MCF 10A (cell line): ENCODE measurements at places on chromosomes 12 and 14. TPM values are rescaled to one million over a fixed set of nuclear protein-coding genes. Genes with fewer than 3 reads are reported as not detected.

- H3K27ac ChIP-seq = no peak overlapping the region
- no peaks in the 10 kb centered on the region for H3K36me3 ChIP-seq
- no peaks in the 10 kb centered on the region for H3K4me1 ChIP-seq
- H3K4me3 ChIP-seq = no peak overlapping the region
- peaks cover 11% of the 10 kb centered on the region for H3K27me3 ChIP-seq
Measured at GRCh38 chr14:45940318-45940717, 687.3 kb upstream of the MIS18BP1 start.

DNA sequence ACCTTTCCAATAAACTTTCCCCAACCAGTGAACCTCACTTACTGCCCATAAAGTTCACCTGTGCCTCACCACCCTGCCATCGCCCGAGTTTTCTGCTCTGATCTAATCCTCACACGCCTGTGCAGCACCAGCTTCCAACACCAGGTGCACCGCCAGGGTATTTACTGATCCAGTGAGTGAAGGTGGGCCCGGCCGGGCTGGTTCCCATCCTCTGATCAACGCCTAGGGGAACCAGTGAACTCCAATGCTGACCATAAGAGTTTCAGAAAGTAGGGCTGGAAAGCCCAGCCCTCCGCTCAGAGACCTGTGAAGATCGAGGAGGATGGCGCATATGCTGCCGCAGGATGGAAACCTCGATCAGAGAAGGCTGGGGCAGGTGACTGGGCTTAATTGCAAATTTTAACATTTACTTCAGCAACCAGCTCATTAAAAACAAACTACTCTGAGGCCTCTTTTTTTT lies 685 bp upstream of the MYL6B start:
- H3K4me3 ChIP-seq = peak overlapping the region; percentile 75
- peaks cover 21% of the 10 kb centered on the region for H3K4me1 ChIP-seq
- H3K36me3 ChIP-seq = peaks cover 16% of the 10 kb centered on the region
- no peaks in the 10 kb centered on the region for H3K27me3 ChIP-seq
- peak; percentile 69 for DNase-seq
- H3K27ac ChIP-seq = peak overlapping the region; percentile 62

DNA sequence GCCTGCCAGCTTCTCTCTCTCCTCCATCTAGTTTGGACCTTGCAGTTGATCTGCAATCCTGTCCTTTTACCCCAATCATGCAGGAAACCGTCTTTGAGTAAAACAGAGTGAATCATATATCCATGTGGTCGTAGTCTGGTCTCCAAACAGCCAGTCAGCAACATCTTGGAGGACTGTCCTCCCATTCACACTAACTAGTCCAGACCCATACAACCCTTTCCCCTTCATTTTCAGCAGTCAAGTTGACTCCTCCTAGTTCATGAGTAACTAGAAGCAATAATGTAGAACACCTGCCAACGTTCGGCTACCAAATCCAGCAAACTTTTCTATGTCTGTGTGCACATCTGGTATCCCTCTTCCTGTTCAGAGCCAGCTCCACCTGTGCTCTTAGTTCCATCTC lies 10.8 kb upstream of the BIN2 start:
- no peak overlapping the region for H3K4me3 ChIP-seq
- peaks cover 7% of the 10 kb centered on the region for H3K36me3 ChIP-seq
- H3K4me1 ChIP-seq = no peaks in the 10 kb centered on the region
- DNase-seq = no peak

GRCh38 chr14:68523989-68524725 lies 268.7 kb downstream of the ZFP36L1 start:
- H3K27ac ChIP-seq = no peak overlapping the region
- DNase-seq = no peak
- H3K4me1 ChIP-seq = peaks cover 52% of the 10 kb centered on the region
- no peak overlapping the region for H3K4me3 ChIP-seq
- peaks cover 14% of the 10 kb centered on the region for H3K36me3 ChIP-seq
- no peaks in the 10 kb centered on the region for H3K27me3 ChIP-seq

OR6S1 gene
- total RNA-seq = not detected in 2 replicates

- H3K27me3 ChIP-seq = no peaks in the 10 kb centered on the region
- H3K4me1 ChIP-seq = no peaks in the 10 kb centered on the region
- H3K27ac ChIP-seq = no peak overlapping the region
- no peak overlapping the region for H3K4me3 ChIP-seq
- H3K36me3 ChIP-seq = no peaks in the 10 kb centered on the region
Measured at GRCh38 chr14:98692832-98693231, 579.2 kb downstream of the BCL11B start.

TAS2R31 gene
- total RNA-seq = 1.9 and 2.0 TPM in 2 replicates

- H3K4me3 ChIP-seq = no peak overlapping the region
- no peak overlapping the region for H3K27ac ChIP-seq
- DNase-seq = no peak
- no peaks in the 10 kb centered on the region for H3K36me3 ChIP-seq
- no peaks in the 10 kb centered on the region for H3K27me3 ChIP-seq
- no peaks in the 10 kb centered on the region for H3K4me1 ChIP-seq
Measured at GRCh38 chr12:31819427-31819826, 90.6 kb upstream of the AMN1 start.

TAS2R50 gene
- total RNA-seq = 0.86 and 1.1 TPM in 2 replicates

BCAT1 gene
- total RNA-seq = 0.12 and 0.20 TPM in 2 replicates

OR6C2 gene
- not detected in 2 replicates for total RNA-seq

DNA sequence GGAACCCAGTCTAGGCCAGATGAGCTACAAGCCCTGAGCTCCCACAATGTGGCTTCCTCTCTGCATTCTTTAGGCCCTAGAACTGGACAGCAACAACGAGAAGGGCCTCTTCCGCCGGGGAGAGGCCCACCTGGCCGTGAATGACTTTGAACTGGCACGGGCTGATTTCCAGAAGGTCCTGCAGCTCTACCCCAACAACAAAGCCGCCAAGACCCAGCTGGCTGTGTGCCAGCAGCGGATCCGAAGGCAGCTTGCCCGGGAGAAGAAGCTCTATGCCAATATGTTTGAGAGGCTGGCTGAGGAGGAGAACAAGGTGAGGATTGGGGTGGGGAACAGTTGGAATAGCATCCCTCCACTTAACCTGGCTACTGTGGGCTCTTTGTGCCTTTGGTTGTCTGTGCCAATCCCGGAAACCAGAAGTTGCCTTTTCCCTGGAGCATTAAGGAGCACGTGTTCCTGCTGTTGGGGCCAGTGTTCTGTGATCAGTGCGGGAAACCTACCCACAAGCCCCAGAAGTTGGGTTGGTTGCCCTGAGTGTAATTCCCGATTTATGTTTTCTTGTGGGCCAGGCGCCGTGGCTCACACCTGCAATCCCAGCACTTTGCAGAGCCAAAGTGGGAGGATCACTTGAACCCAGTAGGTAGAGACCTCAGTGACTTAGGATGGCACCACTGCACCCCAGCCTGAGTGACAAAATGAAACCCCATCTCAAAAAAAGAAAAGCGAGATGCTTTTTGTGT lies 6.4 kb downstream of the FKBP4 start:
- H3K27me3 ChIP-seq = no peaks in the 10 kb centered on the region
- H3K4me1 ChIP-seq = peaks cover 11% of the 10 kb centered on the region
- H3K27ac ChIP-seq = no peak overlapping the region
- H3K36me3 ChIP-seq = peaks cover 96% of the 10 kb centered on the region
- no peak for DNase-seq

GRCh38 chr14:55446127-55446736 lies 5.8 kb upstream of the TBPL2 start:
- peaks cover 31% of the 10 kb centered on the region for H3K4me1 ChIP-seq
- no peak overlapping the region for H3K4me3 ChIP-seq
- H3K27ac ChIP-seq = no peak overlapping the region
- no peaks in the 10 kb centered on the region for H3K27me3 ChIP-seq
- peak; percentile 89 for DNase-seq

DNA sequence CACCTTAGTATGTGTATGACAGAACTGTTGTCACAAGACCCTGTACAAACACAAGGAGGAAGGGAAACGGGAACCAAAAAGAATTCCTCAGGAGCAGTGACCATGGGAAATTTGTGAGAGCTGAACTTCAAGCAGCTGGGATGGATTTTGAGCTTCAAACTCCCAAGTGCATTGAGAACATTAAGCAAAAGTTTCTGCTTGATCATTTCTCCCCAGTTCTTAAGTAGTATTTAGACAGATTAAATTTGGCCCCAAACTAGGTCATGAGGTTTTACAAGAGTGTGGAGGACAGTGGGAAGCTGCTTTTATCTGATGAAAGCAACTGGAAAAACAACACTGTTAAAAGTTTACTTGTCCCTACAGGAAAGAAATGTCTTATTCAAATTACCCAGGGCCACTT lies 206.0 kb upstream of the DCN start:
- no peak overlapping the region for H3K4me3 ChIP-seq
- H3K27ac ChIP-seq = peak overlapping the region; percentile 60
- H3K4me1 ChIP-seq = no peaks in the 10 kb centered on the region

CYP46A1 gene
- 0.20 and 0.30 TPM in 2 replicates for total RNA-seq

DNA sequence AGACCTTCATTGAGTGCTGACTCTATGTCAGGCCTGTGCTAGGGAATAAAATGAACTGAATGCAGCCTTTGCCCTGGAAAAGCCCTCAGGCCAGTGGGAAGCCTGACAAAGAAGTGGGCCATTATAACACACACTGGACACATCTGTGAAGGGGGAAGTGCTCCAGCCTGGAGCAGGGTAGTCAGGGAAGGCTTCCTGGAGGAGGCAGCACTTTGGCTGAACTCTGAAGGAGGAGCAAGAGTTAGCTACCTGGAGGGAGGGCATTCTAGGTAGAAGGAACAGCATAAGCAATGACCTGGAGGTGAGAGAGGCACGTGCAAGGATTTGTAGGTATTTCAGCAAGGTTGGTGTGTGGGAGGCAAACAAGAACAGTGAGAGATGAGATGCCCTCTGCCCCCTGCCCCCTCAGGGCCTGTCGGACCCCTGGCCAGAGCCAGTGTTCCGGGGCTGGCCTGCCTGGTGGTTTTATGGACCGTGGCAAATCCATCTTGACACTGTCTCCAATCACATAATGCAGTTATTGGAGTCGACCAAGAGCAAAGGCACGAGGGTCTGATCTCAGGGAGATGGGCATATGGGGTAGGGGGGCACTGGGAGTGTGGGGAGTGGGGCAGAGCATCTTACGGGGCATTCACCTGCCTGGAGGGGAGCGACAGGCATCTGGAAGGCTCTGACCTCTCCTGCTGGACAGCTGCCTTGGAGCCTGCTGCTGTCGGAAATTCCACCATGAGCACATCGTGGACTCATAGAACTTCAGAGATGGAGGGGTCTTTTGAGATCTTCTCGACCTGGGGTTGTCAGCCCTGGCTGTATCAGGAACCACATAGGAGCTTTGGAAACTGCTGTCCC lies 2.7 kb upstream of the FAM222A start:
- no peaks in the 10 kb centered on the region for H3K36me3 ChIP-seq
- H3K4me3 ChIP-seq = no peak overlapping the region
- no peaks in the 10 kb centered on the region for H3K4me1 ChIP-seq
- H3K27me3 ChIP-seq = no peaks in the 10 kb centered on the region
- DNase-seq = peak; percentile 23

DNA sequence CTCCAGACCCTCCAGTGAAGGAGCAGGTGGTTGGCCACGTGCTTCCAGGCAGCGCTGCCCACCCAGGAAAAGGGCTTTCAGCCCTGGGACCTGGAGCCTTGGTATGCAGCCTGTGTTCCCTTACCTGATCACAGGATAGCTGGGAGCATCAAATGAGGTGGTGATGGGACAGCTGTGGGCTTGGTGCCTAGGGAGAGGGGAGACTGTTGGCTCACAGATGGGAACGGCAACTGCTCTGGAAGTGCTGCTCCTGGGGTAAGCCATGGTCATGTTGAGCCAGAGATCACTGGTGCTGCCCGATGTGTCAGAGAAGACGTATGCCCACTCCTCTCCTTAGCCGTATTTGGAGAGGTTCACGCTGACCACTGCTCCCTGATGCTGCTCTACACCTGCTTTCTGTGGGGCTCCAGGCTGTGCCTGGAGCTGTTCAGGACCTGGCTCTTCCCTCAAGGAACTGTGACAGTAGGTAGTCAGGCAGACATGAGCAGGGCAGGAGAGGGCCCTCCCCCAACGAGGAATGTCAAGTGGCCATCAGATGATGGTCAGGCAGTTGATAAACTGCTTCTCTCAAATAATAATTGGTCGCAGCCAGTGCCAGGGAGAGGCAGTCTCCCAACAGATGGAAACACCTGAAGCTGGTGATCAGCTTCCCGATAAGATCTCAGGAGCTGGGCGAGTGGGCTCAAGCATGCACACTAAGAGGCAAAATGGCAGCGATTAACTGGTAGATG lies 2.8 kb upstream of the CYP46A1 start:
- DNase-seq = no peak
- no peaks in the 10 kb centered on the region for H3K36me3 ChIP-seq
- peaks cover 12% of the 10 kb centered on the region for H3K4me1 ChIP-seq
- no peak overlapping the region for H3K27ac ChIP-seq
- H3K4me3 ChIP-seq = no peak overlapping the region
